ENCODE measurements at places on chromosomes 2 and 18.

DNA sequence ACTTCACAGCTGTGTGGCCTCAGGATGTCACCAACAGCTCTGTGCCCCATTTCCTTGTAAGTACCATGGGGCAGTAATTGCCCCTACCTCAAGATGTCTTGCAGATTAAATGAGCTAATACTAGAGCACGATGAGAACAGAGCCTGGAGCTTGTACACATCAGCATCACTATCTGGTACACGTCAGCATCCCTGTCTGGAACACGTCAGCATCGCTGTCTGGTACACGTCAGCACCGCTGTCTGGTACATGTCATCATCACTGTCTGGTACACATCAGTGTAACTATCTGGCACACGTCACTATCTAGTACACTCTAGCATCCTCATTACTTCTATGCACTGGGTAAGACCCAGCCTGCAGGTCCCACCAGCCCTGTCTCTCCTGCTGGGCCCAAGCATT, 37.2 kb downstream of the AQP12A start:
- DNase-seq = peak; percentile 21

- no peak for DNase-seq
Measured at GRCh38 chr2:67646714-67647333, 249.7 kb downstream of the ETAA1 start.

GRCh38 chr18:13868501-13869271, 44.7 kb downstream of the MC5R start:
- no peak for DNase-seq

GRCh38 chr2:160561551-160562295, 68.1 kb upstream of the RBMS1 start:
- DNase-seq = peak; percentile 74

DNA sequence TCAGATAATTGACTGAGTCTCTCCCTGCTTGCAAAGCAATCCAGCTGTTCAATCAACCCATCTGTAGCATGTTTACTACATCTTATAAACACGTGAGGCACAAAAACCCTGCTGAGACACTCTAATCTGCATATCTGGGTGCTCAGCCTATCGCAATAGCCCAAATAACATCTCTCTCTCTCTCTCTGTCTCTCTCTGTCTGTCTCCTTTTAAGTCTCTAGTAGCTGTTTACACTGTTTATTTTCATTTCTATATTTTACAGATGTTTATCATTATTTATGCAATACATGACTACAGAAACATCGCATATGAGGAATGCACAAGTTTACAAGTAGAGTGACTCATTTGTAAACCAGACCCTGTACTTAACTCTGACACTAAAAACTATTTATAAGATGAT, 422.1 kb upstream of the DSEL start:
- no peak for DNase-seq

DNA sequence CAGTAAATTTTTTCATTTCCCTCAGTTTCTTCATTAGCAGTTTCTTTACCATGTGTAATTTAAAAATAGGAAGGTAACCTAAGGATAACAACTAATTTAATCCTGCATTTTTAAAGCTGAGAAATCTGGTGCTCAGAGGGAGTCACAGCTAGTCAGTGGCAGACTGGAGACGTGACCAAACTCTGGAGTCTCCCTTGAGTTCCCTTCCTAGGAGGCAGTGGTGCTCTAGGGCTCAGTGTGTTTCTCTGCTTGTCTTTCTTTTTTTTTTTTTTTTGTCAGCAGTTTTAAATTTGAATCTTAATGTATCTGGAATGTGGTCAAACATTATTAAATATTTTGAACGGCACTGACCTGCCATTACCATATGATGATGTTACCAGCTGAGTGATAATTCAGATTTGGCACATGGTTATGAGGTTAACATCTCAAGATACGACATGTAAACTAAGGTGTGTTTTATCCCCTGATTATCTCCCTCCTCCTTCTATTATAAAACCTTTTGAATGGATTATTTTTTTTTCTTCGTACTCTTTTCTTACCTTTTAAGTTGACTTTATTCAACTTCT, 226.2 kb downstream of the GALNT13 start:
- no peak for DNase-seq

GRCh38 chr18:11834772-11835171, 16.4 kb upstream of the CHMP1B start:
- DNase-seq = no peak

DNA sequence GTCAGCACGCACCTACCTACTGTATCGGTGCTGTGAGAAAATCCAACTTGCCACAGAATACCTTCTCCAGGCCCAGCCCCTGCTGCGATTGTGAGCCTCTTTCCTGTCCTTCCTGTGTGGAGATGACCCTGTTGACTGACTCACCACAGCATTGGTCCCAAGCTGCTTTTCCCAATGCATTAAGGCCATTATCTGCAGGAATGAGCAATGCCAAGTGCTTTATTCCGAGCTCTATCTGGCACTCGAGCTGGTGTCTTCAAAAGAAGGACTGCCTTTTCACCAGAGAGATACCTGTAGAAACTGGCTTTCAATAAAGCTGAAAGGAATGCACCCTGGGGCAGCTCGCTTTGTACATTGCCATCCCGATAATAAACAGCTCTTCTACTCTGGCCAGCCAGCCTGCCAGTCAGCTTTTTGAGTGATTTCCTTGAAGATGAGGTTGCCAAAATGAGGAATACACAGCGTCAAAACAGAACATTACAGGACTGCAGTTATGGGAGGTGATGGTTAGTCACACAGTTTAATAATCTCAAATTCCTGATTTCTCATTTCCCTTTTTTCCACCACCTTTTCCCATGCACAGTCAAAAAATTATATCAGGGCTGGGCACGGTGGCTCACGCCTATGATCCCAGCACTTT, 8.3 kb upstream of the RNF103 start:
- no peak for DNase-seq

DNA sequence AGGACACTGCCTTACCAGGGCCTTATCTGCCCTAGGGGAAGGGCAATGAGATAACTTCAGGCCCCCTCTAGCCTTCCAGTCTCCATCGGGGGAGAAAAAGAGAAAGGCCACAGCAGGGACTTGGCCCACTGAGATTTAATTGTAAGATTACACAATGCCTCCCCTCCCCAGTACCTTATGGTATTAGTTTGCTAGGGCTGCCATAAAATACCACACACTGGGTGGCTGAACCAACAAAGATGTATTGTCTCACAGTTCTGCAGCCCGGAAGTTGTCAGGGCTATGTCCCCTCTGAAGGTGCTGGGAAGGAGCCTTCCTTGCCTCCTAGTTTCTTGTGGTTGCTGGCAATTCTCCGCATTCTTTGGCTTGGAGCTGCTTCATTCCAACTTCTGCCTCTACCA, 34.8 kb upstream of the SPATA3 start:
- DNase-seq = no peak

- DNase-seq = no peak
Measured at GRCh38 chr2:21793461-21793860, 669.7 kb downstream of the TDRD15 start.

DNA sequence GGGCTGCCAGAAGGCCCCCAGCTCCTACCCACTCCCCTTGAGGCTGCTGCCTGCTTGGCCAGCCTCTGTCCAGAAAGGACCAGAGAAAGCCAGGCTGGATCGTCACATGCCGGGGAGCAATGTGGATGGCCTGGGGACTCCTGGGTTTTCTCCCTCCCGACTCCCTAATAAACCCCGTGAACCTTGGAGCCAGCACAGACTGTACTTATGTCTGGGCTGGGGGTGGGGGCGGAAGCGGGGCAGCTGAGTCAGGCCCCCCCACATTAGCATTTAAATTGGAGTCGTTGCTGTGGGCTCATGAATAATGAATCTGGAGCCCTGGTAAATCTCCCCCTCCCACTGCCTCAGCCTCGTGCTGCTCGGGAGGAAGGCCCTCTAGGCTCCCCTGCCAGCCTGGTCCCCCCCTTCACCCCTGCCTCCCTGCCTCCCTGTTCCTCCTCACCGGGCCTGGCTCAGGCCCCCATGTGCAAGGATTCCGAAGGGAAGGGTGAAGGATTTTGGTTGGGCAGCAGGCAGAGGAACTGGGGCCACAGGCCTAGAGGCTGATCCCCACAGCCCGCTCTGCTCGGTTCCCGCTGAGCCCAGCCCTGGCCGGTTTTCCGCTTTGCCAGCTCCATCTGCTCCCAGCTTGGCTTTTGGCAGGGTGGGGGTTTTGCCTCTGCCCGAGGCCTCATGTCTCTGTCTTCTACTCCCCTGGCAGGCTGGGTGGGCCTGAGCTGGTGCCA, 7.3 kb upstream of the ASIC4 start:
- DNase-seq = no peak

DNA sequence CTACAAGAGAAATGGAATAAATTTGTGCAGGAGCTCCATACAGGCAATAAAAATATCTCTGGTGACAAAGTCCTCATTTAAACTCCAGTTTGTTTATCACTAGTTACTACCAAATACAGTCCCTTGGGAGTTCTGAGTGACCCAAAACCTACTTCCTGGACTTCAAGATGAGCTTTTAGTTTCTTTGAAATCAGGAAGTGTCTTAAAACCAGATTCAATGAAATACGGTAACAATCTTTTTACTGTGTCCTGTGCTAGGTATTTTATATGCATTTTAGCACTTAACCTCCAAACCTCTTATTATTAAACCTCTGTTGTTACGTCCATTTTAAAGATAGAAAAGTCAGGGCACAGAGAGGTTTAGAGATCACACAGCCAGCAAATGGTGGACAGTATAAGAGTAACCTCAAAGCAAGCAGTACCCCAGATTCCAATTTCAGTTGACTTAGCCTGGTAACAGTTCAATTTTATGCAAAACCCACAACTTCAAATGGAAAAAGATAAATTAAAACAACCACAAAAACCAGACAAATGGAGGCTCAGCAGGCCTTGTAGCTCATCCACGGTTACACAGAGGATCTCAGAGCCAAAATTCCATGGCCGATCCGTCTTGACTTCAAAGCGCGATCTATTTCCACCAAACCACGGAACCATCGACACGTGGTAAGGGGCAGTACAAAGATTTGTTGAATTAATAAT, 1.3 kb upstream of the KCMF1 start:
- peak; percentile 49 for DNase-seq

DNA sequence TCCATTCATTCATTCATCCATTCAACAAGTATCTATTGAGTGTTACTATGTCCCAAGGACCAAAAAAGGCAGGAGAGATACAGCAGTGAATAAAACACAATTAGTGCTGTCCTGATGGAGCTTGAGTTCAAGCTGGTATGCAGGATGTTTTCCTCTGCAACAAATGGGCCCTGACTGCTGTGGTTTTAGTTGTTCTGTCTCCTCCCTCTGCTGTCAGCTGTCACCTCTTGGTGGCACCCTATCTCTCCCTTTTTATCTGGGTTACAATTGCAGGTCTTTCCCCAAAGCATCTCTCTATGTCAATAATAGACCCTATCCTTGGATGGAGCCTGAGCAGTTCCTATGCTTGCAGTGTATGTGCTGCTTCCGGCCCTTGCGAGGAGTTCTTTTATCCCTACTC, 304.8 kb downstream of the PDE11A start:
- no peak for DNase-seq

DNA sequence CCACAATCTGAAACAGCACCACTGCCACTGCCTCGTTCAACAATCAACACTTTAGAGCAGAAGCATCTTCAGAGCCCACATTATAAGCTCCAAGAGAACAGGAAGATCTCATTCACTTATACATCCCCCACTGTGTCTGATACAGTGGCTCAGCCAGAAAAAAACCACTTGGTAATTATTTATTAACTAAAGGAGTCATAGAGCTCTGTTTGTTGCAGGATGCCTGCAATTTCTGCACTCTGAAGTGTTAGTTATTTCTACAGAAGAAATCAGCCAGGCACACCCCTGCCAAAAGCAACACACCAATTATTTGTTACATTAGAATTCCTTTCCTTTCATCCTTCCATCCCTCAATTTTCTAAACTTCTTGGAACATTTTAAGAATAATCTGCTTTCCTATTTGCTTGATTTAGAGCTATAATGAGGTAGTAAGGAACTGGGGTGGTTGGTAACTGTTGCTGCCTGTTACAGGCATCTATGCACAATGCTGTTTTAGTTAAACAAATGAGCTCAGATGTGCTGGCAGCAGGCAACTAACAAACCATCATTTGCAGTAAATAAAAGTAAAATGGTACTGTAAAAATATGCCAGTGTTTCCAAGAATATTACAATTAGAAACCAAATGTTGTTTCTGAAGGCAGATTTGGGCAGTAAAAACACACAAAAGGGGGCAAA, 59.9 kb downstream of the DYM start:
- DNase-seq = no peak

DNA sequence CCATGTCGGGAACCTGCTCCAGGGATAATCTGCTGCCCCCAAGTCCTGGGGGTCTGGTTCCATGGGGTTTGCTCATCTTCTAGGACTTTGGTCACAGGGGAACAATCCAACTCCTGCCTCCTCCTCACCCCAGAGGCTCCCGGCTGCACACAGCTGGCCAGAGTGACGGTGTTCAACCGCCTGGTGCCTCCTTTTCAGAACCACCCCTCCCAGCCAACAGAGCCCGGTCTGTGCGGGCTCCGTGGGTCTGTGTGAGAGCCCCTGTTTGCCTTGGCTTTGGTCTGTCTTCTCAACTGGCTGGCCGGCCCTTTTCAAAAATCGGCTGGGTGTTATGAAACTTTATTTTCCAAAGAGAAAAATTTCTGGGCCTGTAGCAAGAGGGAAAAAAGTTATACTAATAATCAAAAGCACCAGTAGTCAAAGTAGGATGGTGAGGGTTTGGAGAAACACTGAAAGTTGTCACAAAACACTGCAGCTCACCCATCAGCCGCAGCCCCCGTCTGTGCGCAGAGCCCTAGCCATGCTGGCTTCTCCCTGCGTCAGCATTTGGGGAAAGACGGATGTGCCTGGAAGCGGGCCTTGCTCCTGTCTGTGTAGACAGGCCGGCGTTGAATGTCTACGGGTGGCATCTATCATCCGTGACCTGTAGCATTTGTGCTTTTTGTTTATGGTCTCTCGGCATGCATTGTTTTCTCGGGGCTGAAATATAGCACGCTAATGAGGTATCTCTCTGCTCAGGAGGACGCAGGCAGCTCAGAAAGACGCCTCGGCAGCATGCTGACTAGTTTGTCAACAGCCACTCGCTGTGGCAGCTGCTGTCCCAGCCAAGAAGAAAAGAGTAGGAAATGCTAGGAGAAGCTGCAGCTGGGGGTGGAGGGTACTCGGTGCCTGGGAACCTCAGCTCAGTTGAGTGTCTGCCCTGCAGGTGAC, 138.6 kb downstream of the GLI2 start:
- no peak for DNase-seq

DNA sequence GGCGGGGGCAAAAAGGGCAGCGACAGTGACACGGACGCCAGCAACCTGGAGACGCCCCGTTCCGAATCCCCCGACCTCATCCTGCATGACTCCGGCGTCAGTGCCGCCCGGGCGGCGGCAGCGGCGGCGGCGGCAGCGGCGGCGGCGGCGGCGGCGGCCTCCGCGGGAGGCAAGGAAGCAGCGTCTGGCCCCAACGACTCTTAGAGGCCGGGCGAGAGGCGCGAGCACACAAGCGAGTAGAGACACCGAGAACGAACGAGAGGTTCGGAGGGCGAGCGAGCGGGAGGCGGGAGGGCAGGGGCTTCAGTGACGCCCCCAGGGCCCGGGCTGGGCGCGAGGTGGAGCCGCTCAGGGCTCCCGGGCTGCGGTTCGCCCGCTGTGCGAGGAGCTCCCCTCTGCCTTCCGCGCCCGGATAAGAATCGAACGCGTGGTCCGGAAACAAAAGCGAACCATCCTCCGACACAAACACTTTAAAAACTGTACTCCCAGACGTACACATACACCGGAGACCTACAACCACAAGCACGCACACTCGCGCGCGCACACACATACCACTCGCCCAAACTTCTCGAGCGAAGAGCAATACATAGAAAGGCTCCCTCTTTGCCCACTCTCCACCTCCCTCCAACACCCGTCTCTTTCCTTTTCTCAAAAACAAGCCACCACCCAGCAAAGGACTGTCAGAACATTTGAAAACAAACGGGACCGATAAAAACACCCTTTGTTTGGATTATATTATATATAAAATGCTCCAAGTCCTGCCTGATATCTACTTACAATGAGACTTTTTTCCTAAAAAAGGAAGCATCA, 2.8 kb downstream of the SP9 start:
- no peak for DNase-seq

GRCh38 chr2:28219758-28220368, 172.8 kb upstream of the FOSL2 start:
- no peak for DNase-seq

All from cardiac fibroblast (primary cell).